ENCODE measurements at places on chromosomes 1 and 21.

GRCh38 chr1:239040523-239040922 lies 345.8 kb upstream of the CHRM3 start:
- no peak for DNase-seq

DNA sequence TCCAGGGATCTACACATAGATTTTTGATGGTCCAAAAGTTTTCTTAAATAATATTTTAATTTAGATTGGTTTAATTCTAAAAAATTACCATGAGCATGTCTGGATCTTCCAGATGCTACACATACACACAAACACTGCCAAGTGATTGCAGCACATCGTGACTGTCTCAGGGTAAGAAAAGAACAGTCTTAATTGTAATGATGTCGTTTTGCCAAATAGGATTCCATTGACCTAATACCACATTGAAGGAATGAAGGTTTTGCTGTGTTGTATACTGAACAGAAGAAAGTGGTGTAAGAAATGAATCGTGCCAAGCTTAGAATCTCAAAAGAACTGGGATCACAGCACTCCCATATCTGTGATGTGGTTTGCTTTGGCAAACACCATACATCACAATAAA lies 633.3 kb upstream of the CAMK1G start:
- DNase-seq, result no peak

DNA sequence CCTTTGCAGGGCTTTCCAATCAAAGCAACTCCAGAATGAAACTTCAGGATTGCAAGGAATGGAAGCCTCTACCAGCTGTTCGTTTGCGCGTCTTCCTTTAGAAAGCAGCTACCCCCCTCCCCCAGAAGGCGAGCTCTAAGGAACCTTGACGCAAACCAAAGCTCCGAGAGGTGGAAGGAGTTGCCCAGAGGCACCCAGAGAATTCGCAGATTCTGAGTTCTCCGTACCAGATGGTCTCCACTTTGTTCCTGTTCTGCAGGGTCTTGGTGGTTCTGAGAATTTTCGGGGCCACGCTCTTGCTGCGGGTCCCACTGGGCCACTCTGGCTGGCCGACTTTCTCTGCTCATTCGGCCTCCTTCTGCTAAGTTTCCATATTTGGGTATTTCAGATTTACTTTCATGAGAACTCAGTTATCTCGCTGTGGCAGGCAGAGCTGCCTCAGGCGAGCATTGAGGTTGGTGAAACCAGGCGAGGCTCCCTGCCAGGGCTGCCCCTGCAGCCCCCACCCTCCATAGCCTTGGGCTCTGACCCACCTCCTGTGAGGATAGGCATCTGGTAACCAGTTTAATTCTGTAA lies 801 bp downstream of the TRAF5 start:
- DNase-seq, result peak; percentile 69

DNA sequence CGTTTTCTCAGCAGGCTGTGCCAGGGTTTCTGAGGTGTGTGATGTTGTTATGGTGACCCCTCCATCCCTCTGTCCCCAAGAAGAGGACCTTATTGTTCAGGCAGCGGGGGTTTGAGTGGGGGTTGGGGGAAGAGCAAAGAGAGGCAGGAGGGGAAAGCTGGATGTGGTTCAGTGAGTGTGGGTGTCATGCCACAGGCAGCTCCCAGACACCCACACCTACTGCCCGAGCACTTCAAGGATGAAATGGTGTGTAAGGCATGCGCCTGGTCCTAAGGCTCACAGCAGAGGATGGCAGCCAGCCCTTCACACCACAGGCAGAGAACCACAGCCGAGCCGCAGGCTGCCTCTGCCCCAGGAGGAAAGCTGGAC lies 49.9 kb upstream of the STUM start:
- DNase-seq, result no peak

DNA sequence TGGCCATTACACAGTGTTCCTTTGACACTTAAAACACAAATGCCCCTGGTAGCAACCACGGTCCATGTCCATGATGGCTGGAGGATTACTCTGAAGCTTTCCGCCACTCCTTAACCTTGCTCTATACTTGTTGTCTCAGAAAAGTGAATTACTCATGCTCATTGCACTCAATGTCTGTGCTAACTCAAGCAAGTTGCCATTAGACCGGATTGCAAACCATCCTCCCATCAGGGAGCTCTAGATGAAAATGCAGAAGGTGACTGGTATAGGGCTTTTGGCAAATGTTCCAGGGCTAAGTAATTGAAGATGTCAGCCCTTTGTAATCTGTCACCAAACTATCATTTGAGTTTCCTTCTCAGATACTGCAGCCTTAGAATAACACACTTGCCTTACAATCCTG lies 1288.3 kb upstream of the B3GALT2 start:
- no peak for DNase-seq

DNA sequence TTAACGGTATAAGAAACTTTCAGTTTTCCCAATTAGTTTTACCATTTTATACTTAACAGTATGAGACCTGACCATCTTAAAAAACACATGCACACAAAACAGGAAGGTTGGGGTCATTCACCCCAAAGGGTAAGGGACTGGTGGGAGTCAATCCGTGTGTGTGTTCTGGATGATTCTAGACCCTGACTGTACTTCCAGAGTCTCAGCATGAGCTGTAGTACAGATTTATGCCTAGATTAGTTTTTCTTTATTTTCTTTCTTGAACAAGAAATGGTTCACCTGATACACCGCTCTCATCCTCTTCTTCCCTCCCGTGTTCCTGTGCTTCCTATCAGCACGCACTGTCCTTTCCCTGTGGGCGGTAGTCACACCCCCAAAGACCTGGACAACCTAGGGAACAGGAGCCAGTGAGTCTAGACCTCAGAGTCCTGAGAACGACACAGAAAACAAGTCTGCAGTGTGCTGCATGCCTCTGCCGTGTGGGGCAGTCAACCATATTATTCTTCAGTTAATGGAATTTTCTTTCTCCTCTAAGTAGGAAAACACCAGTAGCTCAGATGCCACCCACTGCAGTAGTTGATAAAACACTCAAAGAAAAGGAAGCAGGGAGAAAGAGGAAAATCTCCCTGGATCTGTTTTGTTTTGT lies 38.9 kb upstream of the MRPS6 start:
- DNase-seq, result no peak

- DNase-seq, result no peak
These were observed 84.6 kb upstream of the DPYD start for GRCh38 chr1:98005326-98006010.

DNA sequence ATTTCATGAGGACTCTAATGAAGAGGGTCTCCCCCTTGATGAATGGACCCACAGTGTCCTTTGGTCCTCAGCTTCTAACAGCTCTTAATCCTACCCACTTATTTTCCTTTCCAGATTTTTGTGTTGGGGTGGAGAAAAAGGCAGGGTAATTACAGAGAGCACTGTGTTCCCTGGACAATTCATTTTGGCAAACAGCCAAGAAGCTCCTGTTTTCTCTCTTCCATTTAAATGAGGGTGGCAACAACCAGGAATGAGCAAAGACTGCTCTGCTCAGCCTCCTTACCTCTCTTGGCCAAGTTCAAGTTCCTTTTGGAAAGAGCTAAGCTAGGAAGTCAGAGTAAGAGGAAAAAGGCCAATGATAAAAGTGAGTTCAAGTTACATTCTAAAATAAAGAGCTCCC lies 11.9 kb downstream of the XKR8 start:
- DNase-seq, result no peak

- DNase-seq, result peak; percentile 39
These were observed 7.0 kb upstream of the GBP6 start for GRCh38 chr1:89356658-89357400.

- no peak for DNase-seq
These were observed 446.1 kb downstream of the SIPA1L2 start for GRCh38 chr1:232183802-232184201.

DNA sequence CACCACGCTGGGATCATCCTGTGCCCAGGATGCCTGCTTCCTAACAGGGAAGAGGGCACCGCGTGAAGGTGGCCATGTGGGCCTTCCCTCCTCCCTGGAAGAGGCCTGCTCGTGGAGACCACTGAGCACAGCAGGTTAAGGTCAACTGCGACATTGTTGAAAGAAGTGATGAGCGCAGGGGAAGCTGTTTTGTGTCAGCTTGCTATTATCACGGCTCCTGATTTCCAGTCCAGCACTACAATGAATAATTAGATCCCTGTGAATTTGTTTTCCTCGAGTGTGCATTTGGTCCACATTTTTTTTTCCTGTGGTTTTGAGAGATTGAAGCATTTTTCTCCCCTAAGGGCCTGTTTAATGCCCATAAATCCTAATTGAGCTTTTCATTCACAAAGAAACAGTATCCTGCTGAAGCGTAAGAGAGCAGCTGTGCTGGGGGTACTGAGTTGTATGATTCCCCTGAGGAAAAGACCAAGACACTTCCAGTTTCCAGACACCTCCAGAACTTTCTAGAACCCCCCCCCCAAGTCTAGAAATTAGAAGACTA lies 204.9 kb downstream of the KCNJ6 start:
- DNase-seq, result no peak

DNA sequence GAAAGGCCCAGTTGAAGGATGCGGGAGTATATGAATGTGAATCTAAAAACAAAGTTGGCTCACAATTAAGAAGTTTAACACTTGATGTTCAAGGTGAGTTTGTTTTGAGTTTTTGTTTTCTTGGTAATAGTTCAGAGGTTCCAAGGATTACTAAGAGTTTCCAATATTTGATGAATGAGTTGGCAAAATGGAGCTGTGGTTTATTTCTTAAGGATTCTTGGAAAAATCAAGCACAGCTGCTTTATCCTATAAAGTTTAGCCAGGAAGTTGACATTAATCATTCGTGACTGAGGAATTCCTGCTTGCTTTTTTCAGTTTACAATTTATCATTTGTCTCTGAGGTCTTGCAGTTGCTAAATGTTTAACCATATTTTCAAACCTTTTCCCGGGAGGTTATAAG lies 15.1 kb downstream of the VCAM1 start:
- DNase-seq, result peak; percentile 14

- no peak for DNase-seq
These were observed 44.0 kb downstream of the ZBTB17 start for GRCh38 chr1:15931884-15932283.

DNA sequence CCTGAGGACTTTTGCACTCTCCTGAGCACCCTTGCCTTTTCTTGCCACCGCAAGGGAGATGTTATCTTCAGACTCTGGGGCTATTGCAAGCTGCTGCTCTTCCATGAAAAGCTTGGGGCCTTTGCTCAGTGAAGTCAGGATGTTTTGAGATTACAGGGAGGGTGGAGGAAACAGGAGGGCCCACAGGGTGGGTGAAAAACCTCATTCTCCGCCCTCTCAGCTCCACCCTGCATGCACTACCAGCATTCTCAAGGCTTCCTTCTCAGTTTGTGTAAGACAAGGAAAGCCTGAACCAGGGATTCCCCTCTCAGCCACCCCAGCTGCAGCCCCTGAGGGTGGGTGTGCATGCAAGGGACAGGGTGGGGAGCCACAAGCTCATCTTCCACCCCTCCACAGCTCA lies 25.8 kb upstream of the ZNF648 start:
- DNase-seq, result no peak
